ENCODE measurements at places on chromosomes 11 and 22.

- DNase-seq: peak; percentile 68
These were observed 27.0 kb downstream of the ART5 start for GRCh38 chr11:3614742-3615171.

GRCh38 chr11:12573707-12574485 lies 100.3 kb upstream of the TEAD1 start:
- no peak for DNase-seq

GRCh38 chr11:27370374-27370773 lies 7.4 kb upstream of the CCDC34 start:
- no peak for DNase-seq

- DNase-seq: no peak
These were observed 53.9 kb upstream of the CEP126 start for GRCh38 chr11:101860696-101861427.

GRCh38 chr11:35911013-35911412 lies 32.8 kb upstream of the LDLRAD3 start:
- no peak for DNase-seq

- no peak for DNase-seq
These were observed 79.9 kb upstream of the VPREB1 start for GRCh38 chr22:22164541-22165272.

GRCh38 chr11:35288817-35289541 lies 130.4 kb downstream of the SLC1A2 start:
- DNase-seq: no peak

DNA sequence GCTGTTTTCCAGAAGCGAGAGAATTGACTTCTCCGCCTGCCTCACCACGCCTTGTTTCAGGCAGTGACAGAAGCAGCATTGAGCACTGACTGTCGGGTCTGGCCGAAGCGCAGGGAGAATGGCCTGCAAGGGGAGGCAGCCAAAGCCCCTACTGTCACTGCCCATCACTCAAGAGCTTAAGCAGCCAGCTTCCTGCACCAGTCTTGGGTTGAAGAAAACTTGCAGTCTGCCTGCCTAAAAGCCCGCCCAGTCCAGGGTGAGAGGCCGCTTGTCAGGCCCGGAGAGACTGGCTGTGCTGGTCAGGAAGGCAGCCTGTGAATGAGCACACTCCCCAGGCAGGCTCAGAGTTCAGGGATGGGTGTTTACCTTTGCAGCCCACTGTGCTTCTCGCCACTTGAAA lies 108.3 kb downstream of the PKNOX2 start:
- DNase-seq: no peak

DNA sequence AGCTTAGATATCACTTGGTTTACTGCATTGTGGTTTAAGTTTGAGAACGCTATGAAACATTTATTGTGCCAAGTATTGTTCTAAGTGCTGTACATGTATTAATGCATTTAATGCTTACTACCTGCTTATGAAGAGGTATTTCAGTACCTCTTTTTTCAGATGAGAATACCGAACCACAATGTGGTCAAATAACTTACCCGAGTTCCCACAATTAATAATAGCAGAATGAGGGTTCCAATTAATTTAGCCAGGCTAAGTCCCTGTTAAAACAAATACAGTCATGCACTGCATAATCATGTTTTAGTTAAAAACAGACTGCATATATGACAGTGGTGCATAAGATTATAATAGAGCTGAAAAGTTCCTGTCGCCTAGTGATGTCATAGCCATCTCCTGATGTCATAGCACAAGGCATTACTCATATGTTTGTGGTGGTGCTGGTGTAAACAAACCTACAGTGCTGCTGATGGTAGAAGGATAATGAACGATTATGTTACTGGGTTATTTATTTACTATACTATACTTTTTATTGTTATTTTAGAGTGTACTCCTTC lies 4.3 kb downstream of the ZC3H12C start:
- DNase-seq: no peak

GRCh38 chr11:111408789-111409727 lies 30.0 kb upstream of the POU2AF1 start:
- DNase-seq: no peak
